ENCODE measurements at places on chromosomes 3 and 15.
A peak's percentile ranks its signal among the peaks of the same experiment; 100 is the strongest.

GRCh38 chr3:12714278-12714677 lies 44.8 kb downstream of the TMEM40 start:
- no peak for DNase-seq

DNA sequence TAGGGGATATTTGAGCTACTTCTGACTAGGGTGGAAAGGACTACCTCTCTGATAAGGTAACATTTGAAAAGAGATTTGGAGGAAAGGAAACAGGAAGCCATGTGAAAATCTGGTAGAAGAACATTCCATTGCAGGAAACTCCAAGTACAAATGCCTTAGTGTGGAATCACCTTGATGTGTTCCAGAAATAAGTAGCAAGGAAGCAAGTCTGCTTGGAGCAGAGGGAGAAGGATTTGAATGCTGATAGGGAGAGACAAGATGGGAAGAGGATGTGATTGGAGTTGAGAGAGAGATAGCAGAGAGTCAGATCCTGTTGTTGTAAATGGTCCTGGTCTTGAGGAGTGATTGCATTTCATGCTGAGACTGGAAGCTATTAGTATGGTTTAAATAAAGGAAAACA lies 335.1 kb upstream of the DCBLD2 start:
- DNase-seq = no peak

DNA sequence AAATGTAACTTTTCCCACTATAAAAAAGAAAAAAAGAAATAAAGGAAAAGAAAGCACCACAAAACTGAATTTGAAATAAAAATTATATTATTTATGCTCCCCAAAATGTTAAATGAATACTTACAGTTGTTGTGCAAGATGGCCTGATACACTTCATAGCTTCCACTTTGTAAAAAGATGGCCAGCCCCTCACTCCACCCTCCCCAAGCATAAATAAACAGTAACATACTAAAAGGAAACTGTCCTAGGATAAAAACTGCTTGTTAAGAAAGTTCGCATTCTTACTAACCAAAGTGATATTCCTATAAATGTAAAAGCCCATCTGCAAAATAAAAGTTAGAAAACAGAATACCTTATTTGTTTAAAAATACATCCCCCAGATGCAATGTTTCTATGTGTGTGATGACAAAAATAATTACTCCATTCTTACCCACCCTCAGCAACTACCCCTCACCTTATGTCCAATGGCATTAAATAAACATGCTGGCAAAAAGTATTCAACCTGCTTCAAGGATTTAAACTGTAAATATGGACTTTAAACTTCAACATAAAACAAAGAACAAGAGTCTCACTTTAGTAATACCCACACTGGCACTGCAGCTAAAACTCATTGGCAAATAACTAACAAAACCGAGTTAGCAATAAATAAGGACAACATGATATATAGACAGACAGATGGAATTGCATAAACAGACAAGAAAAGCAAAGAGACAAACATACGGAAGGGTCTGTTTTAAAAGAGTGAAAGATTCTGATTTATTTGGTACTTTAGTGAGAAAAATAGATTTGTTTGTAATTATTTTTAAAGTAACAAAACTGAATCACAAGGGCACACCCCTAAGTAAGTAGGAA lies 47.7 kb downstream of the ZBTB20 start:
- no peak for DNase-seq

- no peak for DNase-seq
These were observed 60.4 kb upstream of the SPPL2A start for GRCh38 chr15:50825946-50826345.

DNA sequence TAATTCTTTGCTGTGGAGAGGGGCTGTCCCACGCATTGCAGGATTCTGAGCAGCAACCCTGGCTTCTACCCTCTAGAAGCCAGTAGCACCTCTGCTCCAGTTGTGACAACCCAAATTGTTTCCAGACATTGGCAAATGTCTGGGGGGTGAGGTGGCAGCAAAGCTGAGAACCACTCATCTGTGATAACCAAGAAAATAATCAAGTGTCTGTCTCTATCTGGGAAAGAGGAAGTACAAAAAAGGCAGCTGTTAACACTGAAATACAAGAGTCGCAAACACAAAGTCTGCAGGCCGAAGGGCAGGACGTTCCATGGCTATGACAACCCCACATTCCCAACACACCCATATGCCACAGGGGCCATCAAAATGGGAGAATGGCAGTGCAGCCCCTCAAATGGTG lies 42.2 kb upstream of the GNB5 start:
- no peak for DNase-seq

DNA sequence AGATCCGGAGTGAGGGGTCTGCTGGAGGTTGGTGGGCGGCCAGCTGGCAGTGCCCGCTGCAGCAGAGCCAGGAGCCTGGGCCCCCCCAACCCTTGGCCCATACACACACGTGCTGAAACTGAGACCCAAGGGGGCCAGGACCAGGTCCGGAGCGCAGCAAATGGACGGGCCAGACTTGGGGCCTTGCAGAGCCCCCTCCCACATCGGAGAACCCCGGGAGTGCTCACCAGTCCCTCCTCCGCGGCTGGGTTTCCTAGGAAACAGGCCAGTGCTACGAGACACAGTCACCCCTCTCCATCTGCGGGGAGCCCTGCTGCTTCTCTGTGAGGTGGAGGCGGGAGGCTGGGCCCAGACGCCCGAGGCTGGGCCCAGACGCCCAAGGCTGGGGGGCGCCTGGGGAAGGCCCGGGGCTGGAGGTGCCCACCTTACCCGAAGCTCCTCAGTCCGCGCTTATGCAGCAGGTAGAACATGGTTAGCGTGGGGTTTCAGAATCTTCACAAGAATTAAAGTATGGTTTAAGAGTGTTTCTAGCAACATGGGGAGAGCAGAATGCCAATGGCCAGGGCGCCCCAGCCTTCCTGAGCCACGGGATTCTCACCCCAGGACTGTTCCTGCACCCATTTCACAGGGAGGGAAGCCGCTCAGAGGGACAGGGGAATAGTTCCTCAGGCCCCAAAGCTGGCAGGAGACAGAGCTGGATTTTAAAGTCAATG lies 135.0 kb upstream of the PRR20G start:
- no peak for DNase-seq

DNA sequence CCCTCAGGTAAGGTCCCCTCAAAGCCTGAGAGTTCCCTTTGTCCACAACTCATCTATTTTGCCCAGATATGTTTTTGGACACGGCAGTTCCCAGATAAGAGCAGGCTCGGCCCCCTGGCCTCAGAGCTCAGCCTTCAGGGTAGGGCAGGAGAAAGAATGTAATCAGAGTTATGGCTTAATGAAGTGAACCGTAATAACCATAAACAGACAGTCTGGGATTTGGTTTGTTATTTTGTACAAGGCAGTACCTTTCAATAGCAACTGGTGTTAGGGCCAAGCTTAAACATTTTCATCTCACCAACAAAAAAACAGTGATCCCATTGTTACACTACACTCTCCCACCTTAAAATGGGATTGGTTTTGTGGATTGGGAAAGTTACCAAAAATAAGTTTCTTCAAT lies 12.2 kb upstream of the ALDH1A3 start:
- DNase-seq = no peak

GRCh38 chr3:16583551-16583950 lies 21.7 kb downstream of the DAZL start:
- DNase-seq = no peak

GRCh38 chr3:67578416-67578815 lies 76.0 kb downstream of the SUCLG2 start:
- no peak for DNase-seq

DNA sequence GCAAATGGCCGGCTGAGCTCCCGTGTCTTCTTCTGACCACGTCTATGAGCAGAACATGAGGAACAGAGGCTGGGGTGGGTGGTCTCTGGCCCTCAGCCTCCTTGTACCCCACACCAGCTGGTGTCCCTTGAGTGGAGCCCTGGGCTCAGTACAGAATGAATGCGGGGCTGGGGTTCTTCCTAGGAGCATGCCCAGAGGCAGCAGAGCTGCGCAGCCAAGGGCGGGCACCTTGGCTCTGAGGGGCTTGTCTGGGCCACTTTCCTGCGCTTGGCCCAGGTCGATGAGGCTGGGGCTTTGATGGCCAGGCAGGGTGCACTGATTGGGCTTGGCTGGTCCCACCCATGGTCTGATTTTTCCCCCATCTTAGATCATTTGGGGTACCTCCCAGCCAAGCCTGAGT lies 6.4 kb downstream of the SCN5A start:
- no peak for DNase-seq

DNA sequence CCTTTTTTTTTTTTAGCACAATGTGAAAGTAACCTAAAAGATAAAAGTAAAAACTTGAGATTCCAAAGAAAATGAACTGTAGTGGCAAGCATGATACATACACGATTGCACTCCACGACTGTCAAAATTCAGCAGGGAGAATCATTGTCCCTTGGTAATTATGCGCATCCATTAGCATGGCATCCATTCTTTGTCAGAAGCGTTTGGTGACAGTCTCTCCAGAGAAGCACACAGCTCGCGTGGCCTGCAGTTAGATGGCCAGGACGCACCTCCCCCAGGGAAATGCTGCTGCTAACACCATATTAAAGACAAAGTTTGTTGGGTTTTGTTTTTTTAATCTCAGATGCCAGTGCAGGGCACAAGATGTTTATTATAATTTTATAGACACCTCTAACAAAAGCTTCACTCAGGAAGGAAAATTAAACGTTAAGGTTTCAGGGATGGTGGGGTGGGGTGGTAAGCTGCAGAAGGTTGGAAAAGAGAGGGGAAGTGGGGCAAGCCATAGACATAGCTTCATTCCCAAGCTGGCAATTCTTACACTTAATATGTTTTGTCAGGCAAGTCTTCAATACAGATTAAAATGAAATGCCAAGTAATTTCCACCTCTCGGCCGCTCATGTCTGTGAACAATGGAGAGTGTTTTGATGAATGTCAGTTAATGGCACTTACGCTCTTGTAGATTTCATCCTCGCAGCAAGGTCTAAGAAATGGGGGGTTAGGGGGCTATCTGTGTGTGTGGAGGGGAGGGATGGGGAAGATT lies 142.8 kb upstream of the TOPAZ1 start:
- no peak for DNase-seq

- no peak for DNase-seq
These were observed 226.9 kb upstream of the CHRNA7 start for GRCh38 chr15:31803388-31803884.

GRCh38 chr3:101177577-101177976 lies 142.8 kb downstream of the IMPG2 start:
- DNase-seq = no peak

- no peak for DNase-seq
These were observed 53.7 kb downstream of the DNAJB8 start for GRCh38 chr3:128413003-128413370.

GRCh38 chr15:71660501-71660900 lies 149.9 kb upstream of the NR2E3 start:
- no peak for DNase-seq

DNA sequence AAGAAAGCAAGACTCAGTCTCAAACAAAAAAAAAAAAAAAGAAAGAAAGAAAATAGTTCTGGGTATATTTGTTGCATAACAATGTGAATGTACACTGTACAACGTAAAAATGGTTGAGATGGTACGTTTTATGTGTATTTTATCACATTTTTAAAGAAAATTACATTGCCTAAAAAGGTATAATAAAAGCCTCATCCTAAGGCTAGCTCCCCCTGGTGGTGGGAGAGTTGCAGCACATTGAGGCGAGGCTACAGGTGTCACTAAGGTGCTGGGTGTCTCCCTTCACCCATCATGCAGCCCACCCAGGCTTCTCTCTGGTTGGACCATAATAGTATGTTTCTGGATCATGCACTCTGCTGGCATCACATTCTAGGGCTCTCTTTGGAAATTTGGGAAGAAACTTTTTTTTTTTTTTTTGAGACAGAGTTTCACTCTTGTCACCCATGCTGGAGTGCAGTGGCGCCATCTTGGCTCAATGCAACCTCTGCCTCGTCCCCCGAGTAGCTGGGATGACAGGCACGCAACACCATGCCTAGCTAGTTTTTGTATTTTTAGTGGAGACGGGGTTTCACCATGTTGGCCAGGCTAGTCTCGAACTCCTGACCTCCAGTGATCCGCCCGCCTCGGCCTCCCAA lies 12.4 kb upstream of the RAB11A start:
- peak; percentile 61 for DNase-seq

GRCh38 chr3:125398952-125399351 lies 23.8 kb upstream of the ZNF148 start:
- no peak for DNase-seq

- no peak for DNase-seq
These were observed 1025.5 kb upstream of the NR2F2 start for GRCh38 chr15:95304947-95305400.

DNA sequence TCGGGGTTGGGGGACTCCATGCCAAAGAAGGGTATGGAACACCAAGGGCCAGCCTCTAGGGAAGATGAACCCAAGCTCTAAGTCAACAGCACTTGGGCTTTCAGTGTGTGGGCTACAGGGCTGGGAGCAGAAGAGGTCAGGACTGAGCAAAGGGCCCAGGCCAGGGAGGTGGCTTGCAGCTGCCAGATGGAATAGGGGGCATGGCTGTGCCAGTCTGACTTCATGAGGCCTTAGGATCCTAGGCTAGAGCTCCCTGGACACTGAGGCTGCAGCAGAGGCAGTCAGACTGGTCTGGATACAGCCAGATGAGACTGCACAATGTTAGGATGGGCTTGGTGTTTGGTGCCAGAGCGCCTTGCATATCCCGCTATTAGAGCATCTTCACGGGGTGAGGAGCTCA lies 3.8 kb downstream of the RASGRF1 start:
- DNase-seq = no peak

- DNase-seq = peak; percentile 3
These were observed 932 bp downstream of the GSK3B start for GRCh38 chr3:120093119-120093910.

DNA sequence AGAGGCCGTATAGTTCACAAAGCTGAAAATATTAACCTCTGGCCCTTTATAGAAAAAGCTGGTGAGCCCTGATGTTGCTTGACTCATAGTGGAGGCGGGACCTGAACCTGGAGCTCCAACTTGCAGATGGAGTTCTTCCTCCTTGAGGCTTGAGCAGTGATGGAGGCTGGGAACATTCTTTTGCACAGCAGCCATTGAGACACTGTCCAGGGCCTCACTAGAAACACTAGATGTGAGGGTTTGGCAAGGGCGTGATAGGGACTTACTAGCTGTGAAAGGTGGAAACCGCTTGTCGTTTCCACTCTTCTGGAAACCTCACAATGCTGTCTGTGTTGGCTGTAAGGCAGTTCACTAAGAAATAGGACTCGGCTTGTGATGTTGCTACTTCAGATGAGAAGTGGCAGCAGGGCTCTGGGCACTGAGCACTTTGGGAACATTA lies 12.5 kb downstream of the SMAD6 start:
- DNase-seq = no peak

- no peak for DNase-seq
These were observed 74.6 kb upstream of the ARL6 start for GRCh38 chr3:97689962-97690361.

DNA sequence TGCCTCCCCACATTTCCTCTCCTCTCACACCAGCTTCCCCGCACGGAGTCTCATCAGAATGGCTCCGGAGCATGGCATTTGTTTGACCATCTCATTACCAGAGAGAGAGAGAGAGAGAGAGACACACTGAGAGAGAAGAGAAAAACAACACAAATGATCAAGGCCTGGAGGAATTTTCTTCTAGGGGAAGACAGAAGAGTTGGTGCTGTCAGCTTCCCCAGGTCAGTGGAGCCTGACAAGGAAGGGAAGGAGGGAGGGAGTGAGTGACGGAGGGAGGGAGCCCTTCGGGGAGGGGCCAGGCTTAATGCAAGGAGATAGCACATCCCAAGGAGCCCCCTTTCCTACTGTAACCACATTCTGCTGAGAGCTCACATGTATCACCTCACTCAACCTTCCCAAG lies 9.1 kb downstream of the ST8SIA2 start:
- no peak for DNase-seq

GRCh38 chr3:150061288-150062024 lies 90.8 kb upstream of the PFN2 start:
- DNase-seq = no peak

GRCh38 chr3:15873415-15873814 lies 75.6 kb upstream of the ANKRD28 start:
- DNase-seq = no peak

GRCh38 chr15:64493641-64494040 lies 33.3 kb downstream of the ZNF609 start:
- no peak for DNase-seq
